ENCODE measurements at places on chromosomes 2 and 18.

DNA sequence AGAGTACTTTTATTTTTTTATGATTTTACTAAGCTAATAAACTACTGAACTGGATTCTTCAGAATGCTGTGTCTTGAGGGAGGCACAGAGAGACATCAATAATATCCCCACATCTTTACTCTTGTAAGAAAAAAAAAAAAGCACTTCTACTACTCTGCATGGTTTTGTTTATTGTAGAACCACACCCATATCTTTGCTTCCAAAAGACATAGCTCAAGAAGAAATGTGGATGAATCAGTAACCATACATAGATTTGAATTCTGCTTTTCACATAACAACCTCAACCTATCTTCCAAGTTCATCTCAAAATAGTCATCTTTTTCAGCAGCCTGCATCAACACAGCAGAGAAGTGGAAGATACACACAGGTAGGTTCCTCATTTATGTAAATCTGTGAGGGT lies 12.2 kb upstream of the COL5A2 start:
- DNase-seq, result no peak

DNA sequence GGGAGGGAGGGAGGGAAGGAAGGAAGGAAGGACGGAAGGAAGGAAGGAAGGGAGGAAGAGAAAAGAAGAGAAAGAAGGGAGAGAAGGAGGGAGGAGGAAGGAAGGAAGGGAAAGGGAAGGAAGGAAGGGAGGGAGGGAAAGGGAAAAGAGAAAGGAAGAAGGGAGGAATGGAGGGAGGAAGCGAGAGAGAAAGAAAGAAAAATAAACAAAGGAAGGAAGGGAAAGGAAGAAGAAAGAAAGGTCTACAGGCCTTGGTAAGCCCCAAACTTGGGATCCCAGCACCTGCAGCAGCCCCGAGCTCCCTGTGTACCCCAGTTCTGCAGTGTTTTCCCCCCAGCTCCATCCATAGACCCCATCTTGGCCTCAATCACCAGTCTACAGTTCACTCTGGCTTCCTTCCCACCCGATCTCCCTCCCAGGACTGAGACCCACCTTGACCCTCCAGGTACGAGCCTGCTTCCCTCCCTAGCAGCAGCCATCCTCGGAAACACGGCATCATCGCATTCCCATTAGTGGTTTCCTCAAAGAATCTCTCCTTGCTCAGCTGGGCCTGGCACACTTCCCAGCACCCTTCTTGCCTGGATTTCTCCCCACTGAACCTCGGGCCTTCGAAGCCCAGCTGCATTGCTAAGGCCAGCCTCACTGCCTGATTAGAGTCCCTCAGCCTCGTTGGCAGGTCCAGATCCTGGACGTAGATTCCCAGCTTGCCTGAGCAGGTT lies 46.1 kb upstream of the SH3BP4 start:
- no peak for DNase-seq

GRCh38 chr2:233023007-233023760 lies 9.3 kb upstream of the NEU2 start:
- no peak for DNase-seq

- no peak for DNase-seq
Observed at GRCh38 chr2:228227466-228227865, 46.0 kb upstream of the SPHKAP start.

- peak; percentile 65 for DNase-seq
Observed at GRCh38 chr18:9106800-9107584, 4.5 kb downstream of the NDUFV2 start.

- DNase-seq, result no peak
Observed at GRCh38 chr18:48336332-48336731, 72.9 kb downstream of the ZBTB7C start.

GRCh38 chr2:18178736-18179349 lies 300.4 kb downstream of the KCNS3 start:
- peak; percentile 79 for DNase-seq

DNA sequence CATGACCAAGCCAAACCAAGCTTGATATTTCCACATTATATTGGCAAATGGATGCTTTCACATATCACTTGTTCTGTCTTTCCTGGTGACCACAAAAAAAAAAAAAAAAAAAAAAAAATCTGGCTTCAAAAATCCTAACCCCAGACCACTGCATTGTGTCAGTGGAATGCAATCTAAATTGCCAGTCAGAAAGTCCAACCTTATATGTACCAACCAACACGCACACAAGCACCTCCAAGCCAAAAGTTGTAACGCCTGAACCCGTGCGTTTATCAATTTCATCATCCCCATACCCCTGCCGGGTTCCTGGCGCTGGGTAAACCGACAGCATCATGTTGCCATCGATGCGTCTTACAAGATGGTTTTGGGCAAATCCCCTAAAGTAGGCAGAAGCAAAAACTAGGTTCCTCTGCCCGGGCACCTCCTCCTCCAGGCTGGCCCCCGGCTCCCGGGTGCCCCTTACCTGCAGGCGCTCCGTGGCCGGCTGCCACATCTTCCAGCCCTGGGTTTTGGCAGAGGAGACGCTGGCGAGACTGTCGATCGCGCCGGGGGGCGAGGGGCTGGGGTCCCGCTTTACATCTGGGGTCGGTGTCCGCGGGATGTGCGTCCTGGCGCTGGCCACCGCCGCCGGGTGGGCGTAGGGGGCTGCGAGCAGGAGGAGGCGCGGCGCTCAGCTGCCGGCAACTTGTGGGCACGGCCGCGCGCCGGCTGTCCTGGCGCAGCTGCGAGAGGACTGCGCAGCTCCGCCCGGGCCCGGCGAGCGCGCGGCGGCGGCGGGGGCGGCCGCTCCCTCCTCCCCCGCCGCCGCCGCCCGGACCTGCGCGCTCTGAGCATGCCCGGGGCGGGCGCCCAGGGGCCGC lies at the start of gene PID1:
Gene PID1 (minus strand): TSS at position 737 of the 860 bp plus-strand sequence. CDS start 244 bp downstream, at position 493.
- DNase-seq, result peak; percentile 88

GRCh38 chr18:48637081-48637990 lies 98.5 kb downstream of the CTIF start:
- no peak for DNase-seq

GRCh38 chr18:48545757-48546321 lies 7.0 kb downstream of the CTIF start:
- DNase-seq, result peak; percentile 95

- no peak for DNase-seq
Observed at GRCh38 chr2:1091895-1092585, 141.4 kb downstream of the SNTG2 start.

DNA sequence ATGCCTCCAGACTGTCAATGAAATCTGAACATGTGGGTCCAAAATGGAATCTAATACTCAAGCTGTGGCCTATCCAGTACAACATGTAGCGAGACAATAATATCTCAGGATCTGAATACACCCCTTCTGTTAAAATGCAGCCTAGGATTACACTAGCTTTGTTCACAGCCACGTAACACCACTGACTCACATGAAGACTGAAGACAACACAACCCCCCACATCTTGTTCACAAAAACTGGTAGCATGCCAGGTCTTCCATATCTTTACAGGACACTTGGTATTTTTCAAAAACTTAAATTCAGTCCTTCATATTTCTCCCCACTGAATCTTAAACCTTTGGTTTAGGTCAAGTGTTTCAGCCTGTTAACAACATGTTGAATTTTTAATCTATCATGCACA lies 84.2 kb downstream of the SLC8A1 start:
- no peak for DNase-seq

DNA sequence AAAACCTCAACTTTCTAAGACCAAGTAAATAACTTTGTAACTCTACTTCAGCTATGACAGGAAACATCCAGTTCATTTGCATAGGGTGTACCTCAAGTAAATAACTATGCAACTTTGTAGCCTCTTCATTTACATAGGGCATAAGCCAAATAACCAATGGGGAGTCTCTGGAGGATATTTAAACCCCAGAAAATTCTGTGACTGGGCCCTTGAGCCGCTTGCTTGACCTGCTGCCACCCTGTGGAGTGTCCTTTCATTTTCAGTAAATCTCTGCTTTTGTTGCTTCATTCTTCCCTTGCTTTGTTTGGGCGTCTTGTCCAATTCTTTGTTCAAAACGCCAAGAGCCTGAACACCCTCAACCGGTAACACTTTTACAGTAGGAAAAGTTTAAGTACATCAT lies 1112.7 kb upstream of the NRXN1 start:
- peak; percentile 71 for DNase-seq

GRCh38 chr2:134603966-134604365 lies 114.8 kb downstream of the TMEM163 start:
- DNase-seq, result peak; percentile 64
